ENCODE measurements at places on chromosomes 7 and 10. TPM values are rescaled to one million over a fixed set of nuclear protein-coding genes. Genes with fewer than 3 reads are reported as not detected.

Gene SSC4D
- total RNA-seq = 0.45 TPM

GRCh38 chr10:124211921-124212320 lies 118.5 kb upstream of the CHST15 start:
- DNase-seq = no peak

Gene ADIRF
- 41.5 TPM for total RNA-seq

Gene CFAP58
- total RNA-seq = not detected

- no peak for DNase-seq
These were observed 56.2 kb downstream of the MRC1 start for GRCh38 chr10:17865351-17865750.

Gene DRGX
- total RNA-seq = not detected

Gene AASS
- total RNA-seq = 4.6 TPM

DNA sequence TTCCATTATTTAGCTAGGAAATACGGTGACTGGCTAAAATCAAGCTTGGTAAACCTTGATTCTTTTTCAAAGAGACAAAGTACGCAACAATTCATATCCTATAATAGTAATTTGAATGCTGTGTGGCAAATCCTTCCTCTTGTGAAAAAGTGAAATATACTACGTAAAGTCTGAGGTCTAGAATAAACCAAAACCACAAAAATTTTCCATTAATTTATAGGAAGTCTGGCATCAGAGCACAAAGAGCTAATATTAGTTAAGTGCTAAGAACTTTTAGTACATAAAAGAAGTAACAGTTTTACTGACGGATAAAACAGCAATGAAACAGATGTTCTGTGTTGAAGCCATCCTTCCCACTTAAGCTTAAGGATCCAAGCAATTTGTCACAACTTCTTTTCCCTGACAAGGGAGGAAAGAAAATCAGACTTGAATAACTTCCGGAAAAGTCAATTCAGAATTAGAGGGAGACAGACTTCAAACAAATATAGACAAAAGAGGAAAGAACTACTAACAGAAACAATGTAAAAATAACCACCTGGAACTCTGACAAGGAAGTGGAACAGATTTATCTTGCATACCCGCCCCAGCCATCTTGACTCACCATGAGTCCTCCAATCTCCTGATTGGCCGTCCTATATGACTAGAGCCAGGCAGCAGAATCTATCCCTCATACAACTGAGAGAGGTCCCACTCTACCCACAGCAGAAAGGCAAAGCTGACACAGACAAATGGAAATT lies 34.6 kb downstream of the RHEB start:
- no peak for DNase-seq

GRCh38 chr10:16904049-16904448 lies 86.8 kb upstream of the RSU1 start:
- DNase-seq = no peak

Gene UBTD1
- total RNA-seq = 1.8 TPM

- no peak for DNase-seq
These were observed 44.8 kb upstream of the ADO start for GRCh38 chr10:62759599-62760175.

DNA sequence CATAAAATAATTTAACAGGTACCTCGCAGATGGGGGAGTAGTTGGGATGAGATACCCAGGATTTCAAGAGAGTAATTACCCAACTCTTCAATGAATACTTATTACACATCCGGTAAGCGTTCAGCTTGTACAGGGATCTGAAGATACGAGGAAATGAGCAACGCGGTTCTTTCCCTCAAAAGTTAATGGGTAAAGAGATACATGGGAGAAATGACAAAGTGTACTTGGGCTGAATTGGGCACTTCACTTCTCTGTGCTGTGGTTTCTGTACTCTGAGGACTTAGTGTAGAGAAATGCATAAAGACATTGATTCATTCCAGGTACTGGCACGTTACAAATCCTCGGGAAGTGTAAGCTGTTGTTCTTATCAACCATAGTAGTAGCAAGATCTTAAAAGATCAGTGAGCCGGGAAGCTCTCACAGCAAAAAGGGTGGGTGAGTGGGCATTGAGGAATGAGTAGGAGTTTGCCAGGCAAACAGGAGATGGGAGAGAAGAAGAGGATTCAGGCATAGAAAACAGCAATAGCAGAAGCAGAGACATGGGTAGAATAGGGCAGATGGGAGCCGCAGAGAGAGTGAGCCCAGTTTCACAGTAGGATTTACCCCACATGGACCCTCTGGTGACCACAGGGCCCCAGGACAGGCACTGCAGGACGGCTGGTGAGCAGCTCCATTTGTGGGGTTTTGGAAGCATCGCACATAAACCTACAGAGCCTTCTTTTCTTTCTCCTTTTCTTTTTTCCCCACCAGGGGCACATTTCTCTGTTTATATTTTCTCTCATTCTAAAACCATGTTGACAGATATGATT lies 304.3 kb upstream of the PITRM1 start:
- no peak for DNase-seq

- peak; percentile 96 for DNase-seq
These were observed 28.2 kb downstream of the SKIDA1 start for GRCh38 chr10:21497177-21497807.

Gene CCDC71L
- total RNA-seq = 21.6 TPM

DNA sequence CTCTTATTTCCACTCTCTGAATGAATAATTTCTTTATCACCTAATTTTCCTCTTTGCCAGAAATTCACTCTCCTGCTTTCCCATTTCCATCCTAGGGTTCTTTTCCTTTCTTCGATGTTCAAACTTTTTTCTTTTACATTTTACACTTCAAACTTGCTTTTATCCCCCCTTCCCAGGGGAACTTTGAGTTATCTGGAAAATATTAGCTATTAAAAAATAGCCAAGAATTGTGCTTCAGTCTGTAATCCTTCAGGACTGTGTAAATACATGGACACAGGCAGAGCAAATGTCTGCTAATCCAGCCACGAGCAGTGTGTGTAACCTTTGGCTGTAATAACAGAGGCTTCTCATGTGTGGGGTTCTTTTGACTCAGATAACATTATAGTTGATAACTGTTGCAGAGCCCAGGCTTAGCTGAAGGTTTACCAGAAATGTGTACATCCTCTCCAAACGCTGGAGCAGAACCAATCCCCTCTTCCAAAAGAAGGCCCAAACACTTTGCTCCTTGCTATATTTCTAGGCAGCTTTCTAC lies 4.6 kb downstream of the ASB4 start:
- DNase-seq = no peak

- no peak for DNase-seq
These were observed 32.7 kb downstream of the STK17A start for GRCh38 chr7:43615558-43616145.

GRCh38 chr10:128817636-128818035 lies 649.4 kb upstream of the MGMT start:
- no peak for DNase-seq

GRCh38 chr7:19089797-19090196 lies 27.6 kb downstream of the TWIST1 start:
- DNase-seq = no peak

DNA sequence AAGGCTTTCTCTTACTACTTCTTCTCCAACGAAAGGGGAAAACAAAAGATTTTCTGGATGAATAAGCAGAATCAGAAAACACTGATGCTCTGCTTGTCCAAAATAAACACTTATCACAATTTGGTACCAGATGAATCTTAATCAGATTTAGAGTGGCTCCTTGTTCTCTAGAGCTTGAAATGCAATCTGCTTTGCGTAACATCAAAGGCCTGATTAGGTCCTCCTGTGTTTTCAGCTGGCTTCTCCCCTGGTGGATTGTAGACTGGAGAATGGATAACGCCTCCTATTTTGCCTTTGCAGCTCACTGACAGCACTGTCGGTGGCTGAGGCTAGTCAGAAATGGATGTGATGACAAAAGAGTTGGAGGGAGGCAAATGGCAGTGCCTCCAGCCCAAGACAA lies 91.2 kb downstream of the FAM13C start:
- no peak for DNase-seq

- no peak for DNase-seq
These were observed 85.5 kb upstream of the OIT3 start for GRCh38 chr10:72808001-72808400.

Gene RBP3
- total RNA-seq = not detected

DNA sequence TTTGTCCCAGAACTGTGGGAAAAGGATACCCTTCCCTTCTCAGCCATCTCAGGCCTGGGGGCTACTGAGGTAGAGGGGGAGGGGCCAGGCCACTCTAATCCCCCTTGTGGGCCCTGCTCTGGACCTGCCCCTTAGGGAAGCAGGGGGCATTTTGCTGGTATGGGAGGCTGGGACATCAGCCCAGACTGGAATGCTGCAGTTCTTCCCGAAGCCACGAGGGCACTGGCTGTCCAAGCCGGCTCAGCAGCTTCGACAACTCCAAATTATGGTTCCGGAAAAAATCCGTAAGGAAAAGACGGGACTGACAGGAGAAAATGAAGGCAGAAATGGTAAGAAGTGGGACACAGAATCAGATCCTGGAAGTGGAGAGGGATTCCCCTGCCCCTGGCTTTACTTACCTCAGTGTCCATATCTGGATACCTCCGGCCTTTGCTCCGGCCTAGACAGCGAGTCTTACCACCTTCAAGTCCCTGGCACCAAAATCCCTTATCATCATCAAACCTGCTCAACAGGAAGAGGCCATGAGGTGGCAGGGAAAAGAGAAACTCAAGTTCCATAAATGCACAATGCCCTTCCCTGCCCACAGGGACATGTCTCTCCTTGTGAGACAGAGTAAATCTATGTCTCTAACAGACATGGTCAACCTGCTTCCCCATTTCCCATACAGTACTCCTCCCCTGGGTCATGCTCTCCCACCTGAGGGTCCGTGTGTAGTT lies 9.0 kb downstream of the NDST2 start:
- no peak for DNase-seq

DNA sequence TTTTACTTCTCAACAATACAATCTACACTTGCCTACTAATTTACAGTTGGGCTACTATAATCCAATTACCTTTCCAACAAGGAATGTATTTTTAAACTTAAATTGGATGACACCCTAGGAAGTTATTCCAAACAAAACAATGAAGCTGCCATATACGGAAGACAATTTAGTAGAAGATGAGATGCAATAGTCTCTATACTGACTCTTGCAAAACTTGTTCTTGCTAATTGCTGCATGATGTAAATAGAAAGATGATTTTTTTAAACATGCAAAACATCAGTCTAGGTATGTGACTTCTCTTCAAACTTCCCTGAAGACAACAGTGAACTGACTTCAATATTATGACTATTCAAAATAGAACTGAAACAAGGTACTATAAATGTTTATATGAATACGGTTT lies 17.6 kb downstream of the NT5C3A start:
- DNase-seq = no peak

- no peak for DNase-seq
These were observed 253.1 kb upstream of the IMMP2L start for GRCh38 chr7:111815354-111815753.

DNA sequence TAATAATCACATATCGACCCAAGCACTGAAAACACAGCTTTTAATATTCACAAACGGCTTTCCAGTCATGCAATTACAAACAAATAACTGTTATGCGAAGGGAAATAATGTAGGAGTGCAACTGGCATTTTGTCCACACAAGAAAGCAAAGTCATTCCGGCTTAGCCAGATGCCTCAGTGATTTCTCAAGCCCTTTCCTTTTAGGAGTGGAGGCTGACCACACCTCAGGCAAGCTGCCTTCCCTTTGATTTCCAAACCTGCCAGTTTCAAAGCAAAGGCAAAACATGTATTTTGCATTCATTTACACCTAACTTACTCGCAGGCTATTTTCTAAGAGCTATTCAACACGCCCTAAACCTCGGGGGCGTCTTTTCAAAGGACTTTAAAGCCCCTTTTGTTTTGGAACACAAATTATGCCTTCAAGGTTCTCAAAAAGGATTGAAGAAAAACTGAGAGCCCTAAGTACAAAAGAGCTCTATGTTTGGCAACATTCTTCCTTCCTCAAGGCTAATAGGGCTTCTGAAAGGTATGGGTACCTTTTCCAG lies 109.6 kb downstream of the CPXM2 start:
- no peak for DNase-seq

GRCh38 chr10:21721000-21721665 lies 187.1 kb downstream of the MLLT10 start:
- no peak for DNase-seq

DNA sequence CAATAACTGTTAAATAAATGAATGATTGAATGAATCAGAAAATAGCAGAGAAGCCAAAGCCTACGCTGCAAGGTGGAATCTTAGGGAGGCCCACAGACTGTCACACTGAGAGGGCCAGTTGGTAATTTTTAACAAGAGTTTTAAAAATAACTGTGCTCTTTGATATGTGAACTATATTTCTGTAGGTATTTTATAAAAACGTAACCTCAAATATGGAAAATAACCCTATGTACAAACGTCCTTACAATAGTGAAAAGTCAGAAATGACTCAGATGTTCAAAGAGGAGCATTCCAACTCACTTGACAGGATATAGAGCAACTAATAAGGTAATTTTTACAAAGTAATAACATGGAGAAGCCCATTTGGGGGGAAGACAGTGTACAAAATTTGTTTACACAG lies 18.9 kb upstream of the TMEM273 start:
- DNase-seq = no peak

Gene HOXA10
- 26.0 TPM for total RNA-seq

- no peak for DNase-seq
These were observed 27.1 kb upstream of the NKX6-2 start for GRCh38 chr10:132813001-132813401.

GRCh38 chr10:4246881-4247358 lies 461.9 kb upstream of the KLF6 start:
- no peak for DNase-seq

Gene ITPRID1
- 0.48 TPM for total RNA-seq

GRCh38 chr7:105690325-105690945 lies 109.1 kb upstream of the EFCAB10 start:
- no peak for DNase-seq

- DNase-seq = peak; percentile 88
These were observed 2.5 kb upstream of the MACC1 start for GRCh38 chr7:20219446-20220292.

- no peak for DNase-seq
These were observed 714.8 kb upstream of the GALNT17 start for GRCh38 chr7:70416986-70417655.

GRCh38 chr10:113691381-113691780 lies 11.7 kb downstream of the CASP7 start:
- no peak for DNase-seq

Gene NME8
- total RNA-seq = not detected

DNA sequence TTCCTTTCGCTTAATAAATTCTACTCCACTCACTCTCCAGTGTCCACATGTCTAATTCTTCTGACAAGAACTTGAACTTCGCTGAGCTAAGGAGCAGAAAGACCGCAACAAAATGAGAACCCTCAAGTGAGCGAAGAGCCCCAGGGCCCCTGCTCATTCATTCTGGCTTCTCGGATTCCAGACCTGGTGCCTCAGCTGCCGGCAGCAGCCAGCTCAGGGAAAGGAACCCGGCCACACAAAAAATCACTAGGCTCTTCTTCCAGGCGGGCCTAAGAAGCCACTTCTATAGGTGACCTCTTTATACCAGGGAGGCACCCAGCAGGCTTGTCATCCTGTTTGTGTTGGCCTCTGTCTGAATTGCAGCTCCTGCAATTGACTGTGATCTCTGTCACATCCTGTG lies 33.3 kb downstream of the OTUD1 start:
- DNase-seq = no peak

- no peak for DNase-seq
These were observed 31.7 kb downstream of the ECHDC3 start for GRCh38 chr10:11773761-11774441.
